ENCODE measurements at places on chromosomes 3 and 15.
A peak's percentile ranks its signal among the peaks of the same experiment; 100 is the strongest.

DNA sequence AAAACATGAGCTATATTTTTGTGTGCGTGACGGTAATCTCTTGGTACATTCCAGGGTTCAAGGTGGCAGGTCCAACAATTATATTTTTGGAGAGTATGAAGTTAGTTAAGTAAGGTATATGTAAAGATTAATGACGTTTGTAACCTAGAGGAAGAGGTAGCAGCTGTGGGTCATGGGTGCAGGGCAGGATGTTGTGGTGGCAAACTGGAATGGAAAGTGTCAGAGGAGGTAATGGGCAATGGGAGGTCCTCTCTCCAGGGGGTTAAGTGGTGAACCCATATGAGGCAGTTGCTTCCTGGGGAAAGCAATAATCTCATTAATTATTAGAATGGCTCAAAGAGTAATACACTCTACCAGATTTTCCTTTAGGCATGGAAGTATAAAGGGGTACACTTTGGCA lies 1.0 kb upstream of the CD200R1L start:
- DNase-seq: no peak

GRCh38 chr3:63969876-63970275 lies 53.4 kb downstream of the PSMD6 start:
- no peak for DNase-seq

GRCh38 chr3:191362524-191363090 lies 32.3 kb upstream of the UTS2B start:
- no peak for DNase-seq

- DNase-seq: peak; percentile 67
These were observed 13.6 kb downstream of the RARRES1 start for GRCh38 chr3:158718490-158719170.

DNA sequence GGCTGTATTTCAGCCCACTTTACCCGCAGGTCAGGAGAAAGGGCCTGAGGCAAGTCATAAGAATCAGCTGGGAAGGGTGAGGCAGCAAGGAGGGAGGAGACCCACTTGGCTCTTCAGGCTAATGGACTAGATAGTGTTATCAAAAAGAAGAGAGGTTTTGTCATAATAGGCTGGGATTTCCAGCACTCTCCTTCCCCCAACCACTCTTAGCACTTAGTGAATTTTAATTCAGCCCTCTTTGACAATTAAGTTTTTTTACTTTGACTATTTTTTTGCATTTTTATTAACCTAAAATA lies 771 bp downstream of the MPI start:
- no peak for DNase-seq

GRCh38 chr15:73225358-73226015 lies 143.3 kb downstream of the HCN4 start:
- peak; percentile 26 for DNase-seq

DNA sequence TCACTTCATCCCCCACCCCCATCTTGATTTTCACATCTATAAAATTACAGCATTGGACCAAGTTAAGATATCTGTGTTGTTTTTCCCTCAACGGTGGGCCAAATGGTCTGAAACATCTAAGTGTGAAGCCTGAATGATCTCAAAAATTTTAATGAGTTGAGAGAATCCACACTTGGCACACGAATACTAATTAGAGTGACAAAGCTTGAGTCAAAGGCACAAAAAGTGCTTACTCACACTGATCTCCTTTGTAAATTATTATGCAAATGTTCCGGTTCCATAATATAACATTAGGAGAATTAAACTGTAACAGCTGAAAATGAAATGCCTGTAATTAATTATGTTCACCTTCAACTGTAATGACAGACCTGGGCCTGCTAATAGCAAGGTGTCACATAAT lies 33.6 kb downstream of the GPR176 start:
- DNase-seq: peak; percentile 27

GRCh38 chr15:88609344-88610090 lies 11.6 kb upstream of the AEN start:
- no peak for DNase-seq

GRCh38 chr15:54007256-54007655 lies 29.0 kb downstream of the UNC13C start:
- DNase-seq: no peak

GRCh38 chr3:172553526-172554252 lies 30.5 kb upstream of the TNFSF10 start:
- DNase-seq: no peak

GRCh38 chr3:11596387-11596786 lies 47.3 kb downstream of the VGLL4 start:
- no peak for DNase-seq

All from bronchial epithelial cell (primary cell).